Purkinje cell (primary cell): ENCODE measurements at places on chromosomes 16 and 17. TPM values are rescaled to one million over a fixed set of nuclear protein-coding genes. Genes with fewer than 3 reads are reported as not detected.

Gene TMC8
- not detected in 2 replicates for polyA plus RNA-seq

Gene TEX19
- not detected in 2 replicates for polyA plus RNA-seq

Gene NHLRC4
- not detected in 2 replicates for polyA plus RNA-seq

Gene MEIOC
- 0.50 and 2.3 TPM in 2 replicates for polyA plus RNA-seq

Gene UNC45B
- not detected in 2 replicates for polyA plus RNA-seq

Gene PTX4
- polyA plus RNA-seq, result not detected in 2 replicates

Gene GAST
- not detected in 2 replicates for polyA plus RNA-seq

Gene GID4
- polyA plus RNA-seq, result 5.1 and 6.5 TPM in 2 replicates

Gene NPIPA8
- polyA plus RNA-seq, result 1.6 TPM in 1 of 2 replicates, not detected in the other

Gene AOC2
- polyA plus RNA-seq, result 0.22 TPM in 1 of 2 replicates, not detected in the other

Gene CENPN
- polyA plus RNA-seq, result 1.9 and 8.0 TPM in 2 replicates

Gene HID1
- 5.6 and 10.2 TPM in 2 replicates for polyA plus RNA-seq

Gene SRSF1
- 25.0 and 27.9 TPM in 2 replicates for polyA plus RNA-seq

Gene NACA2
- polyA plus RNA-seq, result 0.53 TPM in 1 of 2 replicates, not detected in the other

Gene MAP3K3
- polyA plus RNA-seq, result 0.35 and 0.85 TPM in 2 replicates
